ENCODE measurements at places on chromosomes 2 and 18.

DNA sequence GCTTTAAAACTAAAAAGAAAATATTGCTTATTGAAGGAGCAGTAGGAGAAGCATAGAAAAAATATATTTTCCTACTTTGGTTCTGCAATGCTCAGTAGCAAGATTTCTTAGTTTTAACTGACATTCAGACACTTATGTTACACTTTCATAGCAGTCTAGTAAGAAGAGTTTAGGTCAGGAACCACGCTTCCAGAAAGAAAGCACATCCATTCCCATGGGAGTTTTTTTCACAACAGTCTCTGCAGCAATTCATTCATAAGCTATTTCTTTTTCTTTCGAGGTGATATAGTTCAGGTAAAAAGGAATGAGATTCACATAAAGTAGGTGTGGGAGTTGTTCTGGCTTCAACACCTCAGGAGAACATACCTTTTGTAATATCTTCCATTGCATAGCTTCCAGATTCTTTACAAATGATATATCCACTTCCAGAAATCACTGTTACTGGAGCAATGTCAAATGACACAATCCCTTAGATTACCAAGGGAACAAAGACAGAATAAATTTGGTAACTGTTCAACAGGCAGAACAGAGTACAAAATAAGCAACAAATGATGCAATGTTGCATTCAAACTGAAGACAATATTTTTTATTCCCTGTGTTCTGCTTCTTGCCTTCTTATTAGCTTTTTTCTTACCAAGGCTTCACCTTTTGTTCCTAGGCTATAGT is 95.2 kb upstream of the GULP1 start:
- DNase-seq, result no peak

DNA sequence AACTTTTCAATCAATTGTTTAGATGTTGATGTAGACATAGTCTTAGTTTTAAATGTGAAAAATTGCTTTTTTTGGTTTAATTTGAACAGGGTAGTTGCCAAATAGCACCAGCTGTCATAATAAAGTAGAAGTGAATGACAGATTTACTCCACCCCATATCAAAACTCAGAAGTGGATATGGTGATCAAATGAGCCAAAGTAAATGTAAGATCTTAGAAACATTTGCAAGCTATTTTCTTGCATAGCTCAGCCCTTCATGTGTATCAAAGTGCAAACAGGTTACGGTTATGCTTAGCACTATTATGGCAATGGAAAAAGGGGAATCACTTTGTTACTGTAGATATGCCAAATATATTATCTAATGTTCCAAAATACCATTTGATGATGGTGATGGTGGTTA is 540.9 kb upstream of the NRP2 start:
- no peak for DNase-seq

DNA sequence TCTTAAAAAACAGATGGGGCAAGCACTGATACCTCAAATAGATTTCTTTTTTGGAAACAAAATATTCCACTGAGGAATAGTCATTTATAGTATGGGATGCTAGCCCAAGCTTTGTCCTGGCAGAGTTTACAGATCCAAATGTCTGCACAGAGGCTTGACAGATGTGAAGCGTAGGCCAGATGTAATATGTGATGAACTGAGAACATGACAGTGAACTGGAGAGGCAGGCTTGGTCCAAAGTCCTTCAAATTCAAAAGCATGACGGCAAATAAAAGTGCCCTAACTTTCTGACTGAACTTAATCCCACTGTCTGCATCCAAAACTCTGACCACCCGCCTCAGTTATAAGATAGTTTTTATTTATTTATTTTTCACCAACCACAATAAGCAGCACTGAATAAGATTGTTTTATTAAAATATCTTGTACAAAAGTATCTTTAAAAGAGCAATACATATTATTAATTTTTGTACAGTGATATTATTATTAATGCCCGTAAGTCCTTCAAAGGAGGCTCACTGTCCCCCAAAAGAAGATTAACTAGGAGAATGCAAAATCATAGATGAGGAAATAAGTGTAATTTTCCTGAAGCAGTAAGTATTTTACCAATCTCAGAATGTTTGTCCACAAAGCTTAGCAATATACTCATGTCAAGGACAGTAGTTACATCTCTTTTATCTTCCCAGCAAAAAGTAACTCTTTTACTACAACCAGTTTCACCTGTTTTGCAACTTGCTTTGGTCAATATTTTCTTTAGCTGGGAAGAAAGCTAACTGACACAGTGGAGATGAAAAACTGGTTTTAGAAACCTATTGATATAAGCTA is 10.7 kb upstream of the SPOPL start:
- DNase-seq, result no peak

DNA sequence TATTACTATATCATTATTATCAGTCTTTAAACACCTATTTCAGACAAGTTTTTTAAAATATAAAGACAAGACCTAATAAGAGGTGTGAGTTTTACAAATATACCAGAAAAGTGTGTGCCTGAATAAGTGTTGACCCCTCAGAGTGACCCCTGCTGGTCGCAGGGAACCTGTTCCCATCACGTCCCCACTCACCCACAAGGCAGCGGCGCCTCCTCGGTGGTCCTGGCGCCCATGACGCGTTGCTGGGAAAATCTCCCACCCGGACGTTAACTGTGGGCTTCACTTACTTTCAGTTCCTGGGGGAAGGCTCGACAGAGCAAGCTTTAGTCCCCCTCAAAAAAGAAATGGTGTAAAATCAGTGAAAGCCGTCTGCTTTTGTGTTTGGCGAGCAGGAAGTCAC is 93.5 kb downstream of the TMEM18 start:
- no peak for DNase-seq

GRCh38 chr18:11902522-11903292 is 5.4 kb downstream of the MPPE1 start:
- DNase-seq, result no peak

GRCh38 chr2:64568836-64569235 is 44.7 kb downstream of the AFTPH start:
- DNase-seq, result no peak

DNA sequence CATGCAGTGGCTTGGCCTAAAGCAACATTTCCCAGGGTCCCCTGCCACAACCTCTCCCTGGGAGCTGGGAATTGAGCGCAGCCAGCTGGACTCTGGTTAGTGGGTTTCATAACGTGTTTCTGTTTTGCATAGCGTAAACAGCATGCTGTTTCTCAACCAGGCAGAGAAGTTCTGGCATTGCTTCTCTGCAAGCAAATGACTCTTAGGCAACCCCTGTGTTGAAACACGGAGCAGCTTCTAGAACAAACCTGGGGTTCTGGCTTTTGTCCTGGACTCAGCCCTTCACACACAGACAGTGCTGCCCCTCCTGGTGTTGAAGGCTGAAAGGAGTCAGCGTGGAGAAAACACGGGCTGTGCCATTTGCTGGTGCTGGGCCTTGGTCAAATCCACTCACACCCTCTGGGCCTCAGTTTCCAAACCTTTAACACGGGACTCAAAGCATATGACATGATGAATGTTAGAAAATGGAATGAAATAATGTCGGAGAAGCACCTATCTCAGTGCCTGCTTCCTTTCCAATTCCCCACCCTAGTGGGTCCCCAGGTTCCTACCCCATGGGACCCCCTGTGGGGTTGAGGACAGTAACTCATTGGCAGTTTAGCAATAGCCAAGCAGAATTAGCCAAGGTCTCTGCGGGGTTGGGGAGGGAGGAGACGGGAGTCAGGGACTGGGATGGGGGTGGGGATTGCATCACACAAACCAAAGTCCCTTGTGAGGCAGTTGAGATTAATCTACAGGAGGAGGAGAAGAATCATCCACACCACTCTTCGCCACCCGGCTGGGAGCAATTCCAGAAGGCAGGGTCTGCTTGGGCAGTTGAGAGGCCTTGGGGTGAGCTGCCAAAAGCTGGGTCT is 30.2 kb upstream of the IL1R2 start:
- DNase-seq, result no peak

GRCh38 chr2:21757805-21758430 is 634.1 kb downstream of the TDRD15 start:
- DNase-seq, result no peak

GRCh38 chr2:10269291-10269690 is 33.4 kb upstream of the HPCAL1 start:
- DNase-seq, result no peak

- no peak for DNase-seq
These were observed 36.6 kb downstream of the EXOC6B start for GRCh38 chr2:72789241-72789640.

DNA sequence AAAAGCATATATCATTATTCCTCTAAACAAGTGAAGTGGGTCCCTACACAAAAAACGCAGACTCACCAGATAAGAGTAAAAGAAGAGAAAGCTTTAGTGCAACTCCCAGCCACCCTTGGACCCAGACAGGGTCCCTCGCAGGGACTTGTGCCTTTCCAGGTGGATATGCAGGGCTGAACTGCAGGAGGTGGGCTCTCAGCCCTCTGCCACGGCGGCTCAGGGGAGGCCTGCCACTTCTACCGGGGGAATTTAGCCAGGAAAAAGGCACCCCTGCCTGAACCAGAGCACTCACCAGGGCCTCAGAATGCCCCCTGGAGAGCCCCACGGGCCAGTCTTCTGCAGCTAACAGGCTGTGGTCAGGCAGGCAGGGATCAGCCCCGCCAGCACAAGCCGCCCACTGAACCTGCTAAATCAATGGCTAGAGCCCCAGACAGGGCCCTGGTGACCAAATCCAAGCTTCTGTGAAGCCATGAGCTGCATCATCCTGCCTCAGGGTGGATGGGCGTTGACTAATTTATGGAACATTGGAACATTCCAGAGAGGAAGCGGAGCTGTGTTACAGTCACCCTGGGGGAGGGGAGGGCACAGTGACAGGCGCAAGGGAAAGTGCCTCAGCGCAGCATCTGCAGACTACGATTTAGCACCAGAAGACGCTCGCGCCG is 209.3 kb downstream of the EIPR1 start:
- no peak for DNase-seq

- DNase-seq, result no peak
These were observed 427.7 kb downstream of the TGIF1 start for GRCh38 chr18:3877678-3878077.

DNA sequence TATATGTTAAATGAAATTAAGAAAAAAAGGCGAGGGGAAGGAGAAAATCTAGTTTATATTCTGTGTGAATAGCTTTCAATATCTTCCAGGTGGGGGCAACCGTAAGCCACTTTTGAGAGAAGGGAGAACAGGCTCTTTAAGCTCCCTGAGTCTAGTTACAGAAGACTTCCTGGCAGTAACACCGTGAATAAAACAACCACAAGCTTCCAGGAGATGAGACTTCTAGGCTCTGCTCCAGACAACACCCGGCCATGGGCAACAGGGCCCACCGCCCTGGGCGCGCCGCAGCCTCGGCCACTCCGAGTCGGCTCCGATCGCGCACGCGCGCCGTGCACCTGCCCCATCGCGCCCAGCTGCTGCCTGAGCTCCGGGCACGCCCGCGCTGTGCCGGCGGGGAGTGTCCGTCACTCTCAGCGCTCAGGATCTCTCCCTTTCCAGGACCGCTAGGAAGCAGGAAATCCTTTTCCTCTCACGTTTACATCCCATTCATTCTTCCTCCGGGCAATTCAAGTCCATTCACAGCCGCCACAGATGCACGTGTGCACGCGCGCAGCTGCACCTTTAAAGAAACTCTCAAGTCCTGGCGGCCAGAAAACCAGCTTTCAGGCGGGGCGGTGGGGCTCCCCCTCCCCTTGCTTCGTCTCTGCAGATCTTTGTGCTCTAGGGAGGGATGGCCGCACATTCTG is 19.4 kb upstream of the PAX3 start:
- no peak for DNase-seq

DNA sequence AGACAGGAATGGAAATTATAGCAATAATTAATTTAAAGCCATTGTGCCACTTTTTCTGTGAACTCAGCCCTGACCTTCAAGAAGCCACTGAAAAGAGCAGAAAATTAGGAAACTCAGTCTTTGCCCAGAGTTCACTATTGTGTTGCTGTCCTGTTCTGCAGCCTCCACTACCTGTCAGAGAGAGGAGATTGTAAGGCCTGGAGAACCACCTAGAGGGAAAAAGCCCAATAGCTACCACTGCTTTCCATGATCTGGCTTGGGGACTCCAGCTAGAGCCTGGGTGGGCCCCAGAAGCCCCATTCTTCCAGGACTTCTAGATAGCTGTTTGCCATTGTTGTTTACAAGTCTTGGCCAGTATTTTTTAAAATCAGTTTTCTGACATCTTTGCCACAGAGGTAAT is 176.1 kb upstream of the KLF7 start:
- no peak for DNase-seq

- no peak for DNase-seq
These were observed 405.8 kb upstream of the CDH2 start for GRCh38 chr18:28582724-28583123.

DNA sequence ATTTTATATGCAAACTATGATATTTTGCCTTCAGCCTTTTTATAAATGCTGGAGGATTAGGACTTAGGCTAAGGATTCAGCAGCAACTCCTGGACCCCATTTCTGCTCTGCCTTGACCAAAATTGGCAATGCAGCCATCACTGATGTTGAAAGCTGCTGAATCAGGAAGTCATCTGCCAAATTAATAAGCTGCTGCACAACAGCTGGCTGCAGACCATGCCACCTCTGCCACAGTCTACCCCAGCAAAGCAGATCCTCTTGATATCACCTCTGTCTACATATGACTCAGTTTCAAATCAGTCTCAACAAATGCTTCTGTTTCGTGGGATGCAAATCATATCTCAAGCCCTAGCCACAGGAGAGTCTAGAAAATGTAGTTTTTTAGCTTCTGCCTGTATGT is 7.1 kb upstream of the SOS1 start:
- peak; percentile 67 for DNase-seq

DNA sequence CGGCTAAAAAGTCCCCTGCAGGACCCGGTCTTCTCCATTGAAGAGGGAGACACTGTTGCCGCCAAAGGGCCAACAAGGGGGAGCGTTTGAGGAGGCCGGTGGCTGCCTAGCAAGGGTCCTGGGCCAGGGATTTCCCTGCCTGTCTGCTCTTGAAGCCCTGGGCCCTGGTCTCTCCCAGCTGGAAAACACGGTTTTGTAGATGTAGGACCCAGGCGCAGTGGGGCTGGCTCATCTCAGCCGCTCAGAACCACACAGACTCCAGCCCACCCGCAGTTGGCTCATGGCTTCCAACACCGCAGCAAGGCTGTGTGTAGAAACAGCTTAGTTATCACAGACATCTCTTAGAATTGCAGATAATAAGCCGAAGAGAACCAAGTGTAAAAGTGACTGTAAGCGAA is 57.1 kb upstream of the TWIST2 start:
- DNase-seq, result no peak

GRCh38 chr2:60821587-60822302 is 59.6 kb upstream of the REL start:
- DNase-seq, result no peak

- DNase-seq, result no peak
These were observed 59.3 kb upstream of the TCF4 start for GRCh38 chr18:55647331-55647730.

GRCh38 chr18:79484661-79485621 is 89.2 kb downstream of the NFATC1 start:
- DNase-seq, result no peak

DNA sequence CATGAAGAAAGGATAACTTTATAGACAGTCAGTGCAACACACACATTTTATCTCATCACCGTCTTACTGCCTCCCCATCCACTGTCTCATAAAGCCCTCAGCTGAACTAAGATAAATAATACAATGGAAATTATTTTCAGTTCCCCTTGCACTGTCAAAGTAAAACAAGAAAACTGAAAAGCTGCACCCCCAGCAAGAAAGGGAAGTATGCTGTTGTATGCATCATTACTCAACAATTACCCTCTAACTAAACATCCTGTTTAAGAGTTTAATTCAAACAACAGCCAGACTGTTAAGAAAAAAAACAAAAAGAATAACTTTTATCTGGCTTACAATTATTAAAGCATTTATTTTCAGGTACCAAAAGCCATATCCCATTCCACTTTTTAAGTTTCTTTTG is 25.0 kb downstream of the MPPE1 start:
- DNase-seq, result no peak
